Effector memory CD4-positive, alpha-beta T cell (primary cell): ENCODE measurements at places on chromosomes 6 and 20.

- no peak for DNase-seq
Measured at GRCh38 chr6:170047823-170048222, 243.1 kb downstream of the DLL1 start.

- no peak for DNase-seq
Measured at GRCh38 chr6:166779963-166780683, 153.1 kb upstream of the RPS6KA2 start.

DNA sequence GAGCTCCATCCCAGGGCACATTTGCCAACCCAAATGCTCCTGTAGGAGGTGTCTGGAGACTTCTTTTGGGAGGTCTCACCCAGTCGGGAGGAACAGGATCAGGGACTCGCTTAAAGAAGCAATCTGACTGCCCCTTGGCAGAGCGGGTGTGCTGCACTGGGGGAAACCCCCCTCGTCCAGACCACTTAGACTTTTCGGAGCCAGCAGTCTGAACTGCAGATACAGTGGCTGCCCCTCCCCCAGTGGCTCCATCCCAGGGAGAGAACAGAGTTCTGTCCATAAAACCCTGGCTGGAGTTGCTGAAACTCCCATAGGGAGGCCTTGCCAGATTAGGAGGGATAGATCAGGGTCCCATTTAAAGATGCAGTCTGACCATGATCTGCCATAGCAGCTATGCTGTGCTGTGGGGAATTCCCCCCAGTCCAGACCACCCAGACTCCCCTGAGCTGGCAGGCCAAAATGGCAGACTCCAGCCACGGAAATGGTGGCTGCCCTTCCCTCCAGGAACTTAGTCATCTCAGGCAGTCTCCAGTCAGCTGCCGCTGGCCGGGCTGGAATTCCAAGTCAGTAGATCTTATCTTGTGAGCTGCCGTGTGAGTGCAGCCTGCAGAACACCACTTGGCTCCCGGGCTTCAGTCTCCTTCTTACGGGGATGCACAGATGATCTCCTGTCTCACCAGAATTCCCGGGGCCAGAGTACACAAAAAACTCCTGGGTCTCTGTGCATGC lies 278.1 kb upstream of the SASH1 start:
- DNase-seq, result no peak

GRCh38 chr6:167245591-167245990 lies 45.5 kb upstream of the UNC93A start:
- no peak for DNase-seq

DNA sequence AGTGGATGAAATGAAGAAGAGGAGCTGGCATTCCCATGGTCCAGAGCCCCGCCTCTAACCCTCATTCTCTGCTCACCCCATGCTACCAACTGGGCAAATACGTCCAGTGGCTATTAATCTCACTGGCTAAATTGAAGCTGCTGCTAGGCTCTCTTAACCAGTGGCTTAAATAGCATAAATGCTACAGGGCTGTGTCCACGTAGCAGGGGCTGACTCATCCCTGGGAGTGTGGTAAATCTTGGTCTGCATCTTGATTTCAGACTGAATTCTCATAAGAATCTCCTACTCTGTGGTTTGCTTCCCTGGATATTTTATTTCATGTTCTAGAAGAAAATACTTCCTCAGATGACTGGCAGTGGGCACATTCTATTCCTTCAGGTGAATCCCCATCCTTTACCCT lies 193.1 kb upstream of the ARG1 start:
- DNase-seq, result no peak

DNA sequence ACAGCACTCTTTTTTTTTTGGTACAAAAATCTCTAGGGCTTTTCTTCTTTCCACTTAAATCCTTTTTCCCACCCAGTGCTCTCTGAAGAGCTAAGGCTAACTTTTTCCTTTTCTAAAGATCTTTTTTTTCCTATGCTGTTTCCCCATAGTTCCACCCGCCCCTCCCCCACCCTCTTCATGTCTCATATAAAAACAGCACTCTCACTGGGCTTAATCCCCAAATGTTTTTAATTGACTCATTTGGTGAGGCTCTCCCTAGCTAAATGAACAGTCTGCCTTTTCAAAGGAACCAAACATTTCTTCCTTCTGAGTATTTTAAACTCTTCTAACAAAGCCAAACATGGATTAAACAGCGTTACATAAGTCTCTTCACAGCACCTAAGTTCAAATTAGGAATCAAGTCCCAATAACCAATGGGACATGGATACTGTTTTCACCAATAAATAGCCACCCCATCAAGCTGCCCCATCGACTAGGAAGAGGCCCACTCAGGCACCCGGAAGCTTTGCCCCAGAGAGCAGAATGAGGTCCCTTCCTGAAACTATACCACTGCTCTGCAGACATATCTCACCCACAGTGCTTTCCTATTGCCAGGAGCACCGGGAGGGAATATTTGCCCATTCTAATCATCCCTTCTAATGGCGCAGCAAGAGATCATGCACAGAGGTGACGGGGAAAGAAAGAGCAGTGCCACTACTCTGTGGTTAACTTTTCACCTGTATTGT lies 63.7 kb downstream of the ATXN1 start:
- no peak for DNase-seq

- DNase-seq, result no peak
Measured at GRCh38 chr6:8930009-8930408, 494.7 kb upstream of the SLC35B3 start.

DNA sequence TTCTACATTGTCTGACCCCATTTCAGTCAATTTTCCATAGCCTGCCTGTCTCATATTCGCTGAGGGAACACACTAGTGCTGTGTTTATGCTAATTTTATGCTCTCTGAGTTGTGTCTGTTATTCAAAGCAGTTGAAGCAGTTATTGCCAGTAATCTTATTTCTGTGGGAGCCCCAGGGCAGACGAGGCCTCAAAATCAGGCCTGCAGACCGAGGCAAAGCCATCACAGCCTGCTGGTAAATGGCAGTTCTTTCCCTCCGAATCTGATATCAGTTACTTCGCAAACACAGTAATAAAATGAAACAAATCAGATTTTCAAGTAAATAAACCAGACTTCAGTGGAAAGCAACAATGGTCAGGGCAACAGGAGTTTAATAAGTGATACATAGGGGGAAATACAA lies 508.4 kb downstream of the PKHD1 start:
- no peak for DNase-seq

DNA sequence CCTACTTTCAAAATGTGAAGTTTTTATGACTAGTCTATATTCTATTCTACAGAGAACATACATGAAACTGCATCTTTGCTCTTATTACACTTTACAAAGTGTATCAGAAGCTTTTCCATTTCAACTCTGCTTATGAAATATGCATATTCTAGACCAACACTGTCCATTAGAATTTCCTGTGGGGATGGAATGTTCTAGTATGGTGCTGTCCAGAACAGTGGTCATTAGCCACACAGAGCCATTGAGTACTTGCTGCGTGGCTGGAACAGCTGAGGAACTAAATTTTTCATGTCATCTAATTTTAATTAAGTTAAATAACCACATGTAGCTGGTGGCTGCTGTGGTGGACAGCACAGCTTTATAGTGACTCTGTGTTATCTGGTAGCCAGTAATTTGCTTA lies 105.9 kb upstream of the PDE10A start:
- no peak for DNase-seq

- no peak for DNase-seq
Measured at GRCh38 chr20:37969949-37970855, 63.1 kb downstream of the TTI1 start.

DNA sequence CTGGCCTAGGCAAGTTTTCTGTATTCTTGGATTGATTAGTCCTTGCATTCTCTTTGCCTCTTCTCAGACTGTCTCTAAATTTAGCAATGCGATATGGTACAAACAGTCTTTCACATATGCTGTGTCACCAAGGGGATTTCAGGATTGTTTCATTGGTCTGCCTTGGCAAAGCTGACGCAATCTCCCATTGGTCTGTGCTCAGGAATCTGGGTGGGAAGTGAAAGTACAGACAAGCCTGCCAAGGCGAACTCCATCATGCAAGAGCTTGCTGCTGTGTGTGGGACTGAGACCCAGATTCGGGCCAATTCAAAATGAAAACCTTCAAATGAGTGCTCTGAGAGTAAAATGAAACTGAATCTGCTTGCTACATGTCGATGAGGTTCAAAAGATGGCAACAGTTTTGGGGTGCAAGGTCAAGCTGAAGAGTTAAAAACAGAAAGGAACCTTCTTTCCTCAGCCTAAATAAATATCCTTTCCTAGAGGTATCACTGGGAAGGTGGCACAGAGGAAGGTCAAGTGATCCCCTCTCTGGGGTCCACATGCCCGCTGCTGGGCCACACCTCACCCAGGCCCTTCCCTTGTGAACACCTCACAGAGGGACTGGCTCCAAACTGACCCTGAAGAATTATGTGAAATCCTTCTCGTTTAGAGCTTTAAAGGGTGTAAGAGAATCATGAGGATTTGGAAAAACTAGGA lies 198.8 kb upstream of the PREP start:
- DNase-seq, result no peak

GRCh38 chr6:155244434-155244833 lies 19.4 kb upstream of the CLDN20 start:
- DNase-seq, result no peak

- no peak for DNase-seq
Measured at GRCh38 chr20:41196653-41197225, 59.4 kb downstream of the PLCG1 start.

DNA sequence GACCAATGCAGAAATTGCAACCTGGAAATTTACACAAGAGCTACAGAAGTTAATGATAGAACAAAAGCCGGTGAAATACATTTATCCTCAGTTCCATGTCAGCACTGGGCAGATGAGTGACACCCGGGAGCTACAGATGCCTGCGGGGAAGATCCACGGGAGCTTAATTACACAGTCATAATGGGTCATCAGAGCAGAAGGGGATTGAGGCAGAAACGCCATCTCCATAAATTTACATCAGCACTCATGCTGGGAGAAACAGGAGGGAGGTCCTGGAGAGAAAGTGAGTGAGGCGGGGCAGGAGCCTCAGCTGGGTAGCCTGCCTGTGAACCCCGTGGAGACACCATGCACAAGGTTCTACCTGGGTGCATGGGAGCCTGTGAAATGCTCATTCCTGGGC lies 37.6 kb upstream of the CST7 start:
- no peak for DNase-seq

DNA sequence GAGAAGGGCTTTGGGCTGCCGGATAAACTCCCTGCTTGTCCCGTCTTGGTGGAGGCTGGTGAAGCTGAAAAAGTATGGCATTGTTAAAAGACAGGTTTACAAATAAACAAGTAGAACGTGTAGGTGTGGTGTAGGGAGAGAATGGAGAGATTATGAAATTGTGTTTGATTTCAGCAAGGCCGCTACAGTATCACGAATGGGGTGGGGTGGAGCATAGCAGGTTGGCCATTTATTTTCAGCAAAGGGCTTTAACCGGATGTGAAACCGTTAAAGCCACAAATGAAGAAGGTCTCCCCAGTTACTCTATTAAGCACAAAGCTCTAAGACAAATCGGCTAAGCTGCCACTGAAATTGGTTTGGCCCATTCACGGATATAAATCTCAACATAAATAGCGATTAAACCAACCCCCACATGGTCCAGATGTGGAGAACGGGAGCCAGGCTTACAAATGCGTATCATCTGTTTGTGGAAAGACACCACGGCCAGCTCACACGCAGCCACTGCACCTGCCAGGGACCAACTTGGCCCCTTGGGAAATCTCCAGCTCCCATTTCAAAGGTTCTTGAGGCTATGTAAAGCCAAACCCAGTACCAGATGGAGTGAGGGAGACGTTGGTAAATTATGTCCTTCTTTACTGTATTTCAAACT lies 94.0 kb downstream of the ZMYND8 start:
- DNase-seq, result no peak

DNA sequence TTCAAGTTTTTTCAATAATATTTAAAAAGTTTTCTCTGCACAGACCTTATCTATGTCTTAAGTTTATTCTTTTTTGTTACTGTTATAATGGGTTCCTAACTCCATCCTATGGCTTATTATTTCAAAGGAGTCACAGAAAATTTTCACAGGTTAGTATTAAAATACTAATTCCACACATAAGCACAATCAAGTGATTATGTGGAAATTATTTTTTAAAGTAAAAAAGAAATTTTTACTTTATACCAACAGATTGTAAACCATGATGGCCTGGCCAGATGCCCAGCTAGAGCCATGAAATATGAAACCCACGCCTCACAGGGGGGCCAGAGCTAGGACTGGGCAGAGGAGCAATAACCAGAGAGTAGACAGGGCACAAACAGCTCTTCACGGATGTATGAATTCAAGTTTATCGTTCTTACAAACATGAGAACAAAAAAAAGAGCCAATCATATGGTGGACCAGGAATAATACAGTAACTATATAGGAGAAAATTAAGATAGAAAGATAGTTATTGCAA lies 34.0 kb downstream of the NUDT3 start:
- no peak for DNase-seq

DNA sequence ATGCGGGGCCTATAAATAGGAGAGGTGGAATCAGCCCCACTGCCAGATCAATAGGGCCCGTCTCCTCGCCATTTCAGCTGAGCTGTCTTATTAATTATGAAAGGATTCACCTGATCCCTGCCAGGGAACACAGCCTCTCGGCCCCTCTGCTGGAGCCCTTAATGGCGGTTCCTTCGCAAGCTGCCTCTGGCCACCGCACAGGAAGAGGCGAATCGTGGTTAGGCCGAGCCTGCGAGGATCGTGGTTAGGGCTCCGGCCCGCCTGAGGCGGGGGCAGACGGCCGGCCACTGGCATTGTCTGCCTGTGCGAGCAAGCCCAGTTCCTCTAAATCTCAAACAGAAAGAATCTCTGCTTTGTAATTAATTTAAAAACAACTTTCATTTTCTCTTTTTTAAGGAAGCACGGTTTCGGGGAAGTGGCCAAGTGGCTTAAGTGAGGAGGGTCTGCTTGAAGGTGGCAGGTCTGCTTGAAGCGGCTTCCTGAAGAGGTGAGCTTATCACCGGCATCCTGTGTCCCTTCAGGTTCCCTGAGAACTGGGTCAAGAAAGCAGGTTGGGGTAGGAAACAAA lies 9.2 kb downstream of the NRN1 start:
- no peak for DNase-seq

GRCh38 chr6:32244946-32245398 lies 21.1 kb upstream of the NOTCH4 start:
- DNase-seq, result peak; percentile 37

DNA sequence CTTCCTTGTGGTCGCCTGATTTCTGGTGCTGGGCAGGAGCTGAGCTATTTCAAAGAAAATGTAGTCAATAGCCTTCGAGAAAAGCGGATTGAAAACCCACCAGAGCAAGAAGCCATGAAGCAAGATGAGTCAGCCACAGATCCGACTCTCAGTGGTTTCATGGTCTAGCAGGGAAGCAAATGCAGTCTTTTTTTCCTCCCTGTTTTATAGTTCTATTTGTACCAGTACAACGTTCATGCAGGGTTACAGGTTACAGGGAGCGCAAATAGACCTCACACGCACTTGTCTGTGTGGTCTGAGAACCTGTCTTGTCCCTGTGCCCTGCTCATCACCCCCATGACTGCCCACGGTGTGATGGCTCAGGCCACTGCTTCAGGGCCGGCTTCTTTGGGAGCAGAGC lies 309.8 kb upstream of the SUPT3H start:
- DNase-seq, result no peak

DNA sequence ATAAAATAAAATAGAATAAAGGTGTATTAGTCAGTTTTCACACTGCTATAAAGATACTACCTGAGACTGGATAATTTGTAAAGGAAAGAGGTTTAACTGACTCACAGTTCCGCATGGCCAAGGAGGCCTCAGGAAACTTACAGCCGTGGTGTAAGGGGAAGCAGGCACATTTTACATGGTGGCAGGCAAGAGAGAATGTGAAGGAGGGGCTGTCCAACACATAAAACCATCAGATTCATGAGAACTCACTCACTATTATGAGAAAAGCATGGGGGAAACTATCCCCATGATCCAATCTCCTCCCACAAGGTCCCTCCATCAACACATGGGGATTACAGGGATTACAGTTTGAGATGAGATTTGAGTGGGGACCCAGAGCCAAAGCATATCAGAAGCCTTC lies 41.1 kb upstream of the BCAS1 start:
- no peak for DNase-seq
